ENCODE measurements at places on chromosomes 1 and 21.
A peak's percentile ranks its signal among the peaks of the same experiment; 100 is the strongest.

GRCh38 chr1:202809597-202810159 lies 1.1 kb upstream of the PCAT6 start:
- DNase-seq: no peak

- no peak for DNase-seq
Observed at GRCh38 chr1:62288662-62289061, 30.6 kb downstream of the KANK4 start.

GRCh38 chr1:183914891-183915290 lies 110.0 kb downstream of the RGL1 start:
- DNase-seq: no peak

DNA sequence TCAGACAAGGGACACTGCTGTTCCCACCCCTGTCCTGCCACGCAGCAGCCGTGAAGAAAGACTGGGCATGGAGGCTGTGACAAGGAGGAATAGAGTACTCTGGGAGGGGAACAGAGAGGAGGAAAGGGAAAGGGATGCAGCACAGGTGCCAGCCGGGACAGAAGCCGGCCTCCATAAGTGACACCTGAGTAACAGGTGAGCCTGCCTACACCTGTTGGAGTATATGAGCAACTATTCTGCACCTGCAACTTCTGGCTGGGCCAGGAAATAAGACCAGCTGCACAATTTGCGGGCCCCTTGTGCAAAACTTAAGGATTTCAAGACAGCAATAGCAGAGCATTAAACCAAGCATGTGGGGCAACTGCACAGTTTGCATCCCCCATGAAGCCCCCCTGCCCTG lies 72.5 kb upstream of the GOLT1A start:
- no peak for DNase-seq

DNA sequence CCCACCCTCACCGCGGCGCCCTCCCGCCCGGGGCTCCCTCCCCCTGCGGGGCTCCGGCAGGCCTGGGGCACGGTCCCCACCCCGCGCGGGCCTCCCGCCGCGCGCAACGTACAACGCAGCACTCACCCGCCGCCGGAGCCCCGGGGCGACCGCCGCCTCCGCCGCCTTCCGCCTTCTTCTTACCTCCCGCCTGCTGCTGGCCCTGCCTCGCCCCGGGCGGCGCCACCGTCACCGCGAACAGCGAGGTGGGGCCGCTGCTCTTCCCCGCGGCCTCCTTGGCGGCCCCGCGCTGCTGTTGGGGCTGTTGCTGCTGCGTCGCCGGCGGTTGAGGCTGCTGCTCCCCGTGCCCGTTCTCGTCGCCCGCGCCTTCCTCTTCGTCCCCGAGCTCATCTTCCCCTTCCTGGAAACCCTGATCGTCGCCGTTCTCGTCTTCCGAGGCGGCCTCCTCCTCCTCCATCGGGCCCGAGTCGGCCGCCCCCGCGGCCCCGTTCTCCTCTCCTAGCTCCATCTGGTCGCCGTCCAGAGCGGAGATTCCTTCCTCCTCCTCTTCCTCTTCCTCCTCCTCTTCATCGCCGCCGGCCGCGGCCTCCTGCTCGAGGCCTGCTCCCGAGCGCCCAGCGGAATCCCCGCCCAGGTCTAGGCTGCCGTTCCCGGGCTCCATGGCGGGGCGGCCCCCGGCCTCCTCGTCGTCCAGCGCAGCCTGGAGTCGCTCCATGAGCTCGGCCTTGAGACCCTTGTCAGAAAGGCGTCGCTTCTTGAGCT lies 671 bp downstream of the HNRNPU start:
- no peak for DNase-seq

GRCh38 chr21:40120940-40121575 lies 253.8 kb downstream of the PCP4 start:
- DNase-seq: no peak

DNA sequence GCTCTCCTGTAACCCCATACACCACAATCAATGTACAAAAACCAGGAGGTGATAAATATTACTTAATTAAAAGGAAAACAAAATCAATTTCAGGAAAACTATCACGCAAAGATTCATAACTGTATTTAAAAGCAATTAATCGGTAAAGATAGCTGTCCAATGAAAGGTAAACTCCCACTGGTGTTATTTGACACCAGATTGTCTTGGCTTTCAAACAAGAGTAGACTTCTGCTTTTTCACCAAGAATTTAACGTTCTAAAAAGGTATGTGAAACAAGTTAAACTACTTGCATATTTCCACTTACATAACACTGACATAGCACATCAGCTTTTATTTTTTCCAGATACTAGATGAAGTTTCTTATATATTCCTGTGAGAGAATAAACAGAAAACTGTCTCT lies 3.5 kb downstream of the PLPP3 start:
- DNase-seq: no peak

DNA sequence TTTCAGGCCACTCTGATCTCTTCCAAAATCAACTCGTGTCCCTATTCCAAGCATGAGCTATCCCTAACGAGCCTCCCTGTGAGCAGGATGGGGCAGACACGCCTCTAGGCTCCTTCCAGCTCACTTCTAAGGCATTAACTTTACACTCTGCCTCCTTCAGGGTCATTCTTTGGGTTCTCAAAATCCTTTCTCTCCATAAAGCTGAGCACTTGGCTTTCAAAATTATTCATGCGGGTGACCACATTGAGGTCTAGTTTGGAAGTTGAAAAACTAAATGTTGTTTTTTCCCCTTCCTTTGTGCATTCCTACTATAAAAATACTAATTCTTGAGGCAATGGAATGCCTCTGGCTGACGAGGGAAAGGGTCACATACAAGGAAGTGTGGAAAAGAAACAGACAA lies 33.5 kb upstream of the BMP8B start:
- DNase-seq: peak; percentile 45

DNA sequence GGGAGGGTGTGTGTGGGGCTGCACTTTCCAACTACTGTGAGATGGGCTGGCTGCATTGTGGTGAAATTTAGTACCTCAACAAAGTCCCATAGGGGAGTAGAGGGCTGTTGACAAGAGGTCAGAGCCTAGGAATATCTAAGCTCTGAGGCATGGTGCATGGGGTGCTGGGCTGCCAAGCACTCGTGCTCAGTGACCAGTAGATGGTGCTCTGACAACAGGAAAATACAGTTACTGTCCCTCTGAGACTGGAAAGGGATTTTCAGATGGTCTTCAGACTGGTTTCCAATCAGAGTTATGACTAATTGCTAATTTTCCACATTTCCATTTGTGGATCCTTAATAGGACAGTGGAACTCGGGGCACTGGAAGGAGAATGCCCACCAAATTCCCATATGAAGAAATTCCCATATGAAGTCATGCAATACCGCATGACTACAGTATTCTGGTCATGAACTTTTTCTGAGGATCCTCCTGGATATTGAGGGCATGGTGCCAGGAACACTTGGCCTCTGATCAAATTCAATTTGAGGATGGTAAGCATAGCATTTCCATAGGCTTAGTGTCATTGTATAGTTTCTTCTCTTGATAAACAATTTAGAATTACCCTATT lies 4.1 kb upstream of the CACNA1E start:
- DNase-seq: peak; percentile 57

DNA sequence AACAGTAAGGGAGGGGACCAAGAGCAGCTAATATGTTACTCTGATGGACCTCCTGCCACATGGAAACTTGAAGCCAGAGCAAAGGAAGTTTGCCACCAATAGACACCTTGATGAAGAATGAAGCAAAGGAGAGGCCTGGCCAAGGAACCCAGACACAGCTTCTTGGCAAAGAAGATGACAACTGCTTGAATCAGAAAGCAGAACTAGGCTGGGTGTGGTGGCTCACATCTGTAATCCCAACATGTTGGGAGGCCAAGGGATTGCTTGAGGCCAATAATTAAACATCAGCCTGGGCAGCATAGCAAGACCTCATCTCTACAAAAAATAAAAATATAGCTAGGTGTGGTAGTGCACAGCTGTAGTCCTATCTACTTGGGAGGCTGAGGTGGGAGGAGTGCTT lies 31.7 kb upstream of the CAPZB start:
- no peak for DNase-seq

- no peak for DNase-seq
Observed at GRCh38 chr1:160166166-160166868, 14.9 kb downstream of the ATP1A4 start.

DNA sequence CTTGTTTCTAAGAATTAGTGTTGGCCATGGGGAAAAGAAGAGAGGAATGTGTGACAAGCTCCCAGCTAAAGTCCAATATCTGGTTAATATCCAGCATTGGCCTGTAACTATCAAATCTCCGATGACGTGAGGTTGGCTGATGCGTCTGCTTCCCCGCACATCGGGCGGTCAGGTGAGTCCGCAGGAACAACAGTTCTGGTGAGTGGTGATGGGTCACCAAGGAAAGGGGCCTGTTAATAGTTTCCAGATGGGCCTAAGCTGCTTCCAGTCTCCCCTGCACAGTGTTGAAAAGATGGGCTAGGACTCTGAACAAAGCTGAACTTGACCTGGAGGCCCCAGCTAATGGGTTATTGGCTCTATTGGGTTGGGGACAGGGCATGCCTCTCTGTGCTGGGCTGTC lies 193.1 kb upstream of the EDN2 start:
- DNase-seq: no peak

DNA sequence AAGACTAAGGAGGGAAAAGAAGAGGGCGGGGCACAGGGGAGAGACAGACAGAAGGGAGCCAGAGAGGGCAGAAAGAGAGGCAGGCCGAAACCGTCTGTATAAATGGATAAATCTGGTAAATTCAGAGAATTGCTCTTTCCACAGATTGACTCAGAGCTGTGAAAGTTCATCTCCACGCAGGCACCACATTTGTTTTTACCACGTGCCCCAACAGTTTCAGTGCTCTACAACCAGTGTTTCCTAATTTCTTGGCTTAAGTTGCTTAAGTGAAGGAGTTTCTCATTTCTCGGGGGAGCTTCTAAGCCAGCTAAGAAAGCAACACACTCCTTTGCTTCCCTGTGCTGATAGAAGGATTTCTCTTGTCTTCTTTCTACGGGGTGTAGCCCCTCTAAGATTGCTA lies 87.1 kb downstream of the ENAH start:
- DNase-seq: no peak

DNA sequence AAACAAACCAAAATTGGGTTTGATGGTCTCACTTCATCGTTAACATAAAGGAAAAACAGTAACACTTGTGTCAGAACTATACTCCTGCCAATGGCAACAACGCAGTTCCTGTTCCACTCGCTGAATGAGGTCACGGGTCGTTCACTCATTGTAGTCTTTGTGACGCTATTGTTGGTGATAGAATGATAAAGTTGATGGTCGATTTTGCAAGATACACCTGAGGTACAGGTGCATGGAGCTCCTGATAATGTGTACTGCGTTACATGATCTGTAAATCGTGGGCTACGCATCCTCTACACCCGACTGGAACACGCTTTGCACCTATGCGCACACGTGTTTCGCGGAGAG lies 391 bp upstream of the CENPS start:
- peak; percentile 15 for DNase-seq

DNA sequence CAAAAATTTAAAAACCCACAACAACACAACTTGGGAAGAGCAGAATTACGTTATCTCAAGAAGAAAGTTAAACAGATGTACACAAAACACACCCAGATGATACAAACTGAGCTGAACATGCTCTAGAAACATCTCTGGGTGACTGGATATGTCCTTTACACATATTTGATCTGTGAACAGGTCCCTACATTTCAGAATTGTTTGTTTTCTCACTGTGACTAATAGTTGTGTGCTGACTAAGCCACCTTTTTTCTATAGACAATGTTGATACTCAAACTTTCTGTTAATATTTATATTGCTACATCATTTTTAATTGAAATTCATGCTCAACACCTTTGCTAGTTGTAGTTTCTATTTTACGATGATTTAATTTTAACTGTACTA lies 1.0 kb upstream of the F11R start:
- no peak for DNase-seq

- no peak for DNase-seq
Observed at GRCh38 chr1:167551362-167551761, 2.2 kb downstream of the CREG1 start.

GRCh38 chr1:11952455-11953109 lies 18.1 kb downstream of the PLOD1 start:
- peak; percentile 49 for DNase-seq

- DNase-seq: no peak
Observed at GRCh38 chr1:26277719-26278118, 2.2 kb upstream of the SH3BGRL3 start.

- peak; percentile 12 for DNase-seq
Observed at GRCh38 chr1:91278754-91279153, 125.9 kb downstream of the HFM1 start.

- no peak for DNase-seq
Observed at GRCh38 chr1:25184001-25184762, 48.1 kb downstream of the SYF2 start.

DNA sequence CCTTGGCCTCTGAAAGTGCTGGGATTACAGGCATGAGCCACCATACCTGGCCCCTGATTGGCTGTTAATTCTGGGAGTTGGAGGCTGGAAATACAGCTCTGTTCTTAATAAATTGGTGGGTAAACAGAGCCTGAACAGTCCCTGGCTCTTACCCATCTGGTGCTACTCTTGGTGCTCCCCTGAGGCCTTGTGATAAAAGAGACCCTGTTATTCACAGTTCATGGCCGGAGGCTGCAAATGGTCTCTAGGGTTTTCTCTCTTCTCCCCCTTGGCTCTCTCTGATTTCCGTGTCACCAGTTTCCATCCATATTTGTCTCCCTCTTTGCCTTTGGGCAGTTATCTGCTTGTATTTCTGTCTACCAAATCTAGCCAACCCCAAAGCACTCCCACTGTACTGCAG lies 17.2 kb downstream of the NFASC start:
- DNase-seq: no peak

DNA sequence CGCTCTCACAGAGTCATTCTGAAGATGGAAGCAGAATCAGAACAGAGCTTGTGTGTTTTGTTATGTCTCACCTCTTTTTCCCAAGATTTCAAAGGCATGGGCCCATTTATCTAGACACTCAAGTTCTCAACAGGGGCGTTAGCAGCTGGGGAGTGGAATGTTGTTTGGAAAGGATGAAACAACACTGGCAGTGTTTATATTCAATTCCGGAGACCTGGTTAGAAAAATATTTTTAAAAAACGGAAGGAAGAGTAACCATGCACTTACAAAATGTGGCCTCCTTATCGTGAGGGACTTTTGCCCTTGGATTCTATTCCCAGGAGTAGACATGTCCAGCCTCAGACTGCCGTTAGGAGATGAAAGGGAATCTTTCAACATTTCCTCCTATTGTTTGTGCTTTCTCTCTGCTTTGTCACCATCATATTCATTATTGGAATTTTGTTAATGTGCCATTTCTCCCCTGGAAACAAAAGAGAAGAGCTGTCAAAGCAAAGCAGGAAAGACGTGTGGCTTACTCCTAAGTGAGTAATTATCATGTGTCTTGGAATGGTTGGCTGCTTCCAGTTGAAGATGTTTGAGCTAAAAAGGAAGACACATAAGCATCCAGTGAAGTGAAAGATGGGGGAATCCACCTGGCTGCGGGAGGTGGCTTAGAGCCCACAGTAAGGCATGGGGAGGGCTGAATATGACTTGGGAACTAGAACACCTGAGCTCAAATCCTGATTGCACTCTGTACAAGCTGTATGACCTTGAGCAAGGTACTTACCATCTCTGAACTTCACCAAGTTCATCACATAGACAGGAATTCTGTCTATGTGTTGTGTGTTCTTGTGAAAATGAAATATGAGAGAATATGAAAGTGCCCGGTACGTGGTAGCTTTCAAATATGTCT lies 71.7 kb upstream of the JUN start:
- no peak for DNase-seq

GRCh38 chr1:246382589-246383238 lies 124.4 kb downstream of the SMYD3 start:
- no peak for DNase-seq
